Esophagus mucosa (tissue), 1 donor: ENCODE measurements at places on chromosomes 2 and 18.

DNA sequence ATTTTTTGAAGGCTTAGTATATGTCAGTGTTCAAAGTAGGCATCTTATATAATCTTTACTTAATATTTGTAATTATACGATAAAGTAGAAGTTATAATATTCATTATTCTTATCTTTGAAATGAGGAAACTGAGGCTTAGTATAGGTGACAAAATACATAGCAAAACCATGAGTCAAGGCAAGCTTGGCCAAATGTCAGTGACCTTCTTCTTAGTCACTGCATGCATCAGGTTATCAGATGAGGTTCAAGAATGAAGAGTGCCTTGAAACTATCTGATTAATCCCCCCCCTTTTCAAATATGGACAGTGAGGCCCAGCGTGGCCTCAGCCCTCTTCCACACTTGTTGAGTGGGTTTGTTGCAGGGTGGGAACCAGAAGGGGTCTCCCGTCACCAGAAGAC, 59.3 kb downstream of the PMAIP1 start:
- no peak for ATAC-seq

GRCh38 chr2:227480528-227480927, 8.6 kb downstream of the AGFG1 start:
- ATAC-seq, result no peak

GRCh38 chr2:237181844-237182243, 96.2 kb downstream of the COPS8 start:
- no peak for ATAC-seq

- ATAC-seq, result no peak
Observed at GRCh38 chr18:32324181-32324580, 134.3 kb downstream of the MEP1B start.

GRCh38 chr2:8694737-8695136, 12.9 kb downstream of the ID2 start:
- ATAC-seq, result no peak

- ATAC-seq, result no peak
Observed at GRCh38 chr2:16179701-16180416, 239.5 kb downstream of the MYCN start.

DNA sequence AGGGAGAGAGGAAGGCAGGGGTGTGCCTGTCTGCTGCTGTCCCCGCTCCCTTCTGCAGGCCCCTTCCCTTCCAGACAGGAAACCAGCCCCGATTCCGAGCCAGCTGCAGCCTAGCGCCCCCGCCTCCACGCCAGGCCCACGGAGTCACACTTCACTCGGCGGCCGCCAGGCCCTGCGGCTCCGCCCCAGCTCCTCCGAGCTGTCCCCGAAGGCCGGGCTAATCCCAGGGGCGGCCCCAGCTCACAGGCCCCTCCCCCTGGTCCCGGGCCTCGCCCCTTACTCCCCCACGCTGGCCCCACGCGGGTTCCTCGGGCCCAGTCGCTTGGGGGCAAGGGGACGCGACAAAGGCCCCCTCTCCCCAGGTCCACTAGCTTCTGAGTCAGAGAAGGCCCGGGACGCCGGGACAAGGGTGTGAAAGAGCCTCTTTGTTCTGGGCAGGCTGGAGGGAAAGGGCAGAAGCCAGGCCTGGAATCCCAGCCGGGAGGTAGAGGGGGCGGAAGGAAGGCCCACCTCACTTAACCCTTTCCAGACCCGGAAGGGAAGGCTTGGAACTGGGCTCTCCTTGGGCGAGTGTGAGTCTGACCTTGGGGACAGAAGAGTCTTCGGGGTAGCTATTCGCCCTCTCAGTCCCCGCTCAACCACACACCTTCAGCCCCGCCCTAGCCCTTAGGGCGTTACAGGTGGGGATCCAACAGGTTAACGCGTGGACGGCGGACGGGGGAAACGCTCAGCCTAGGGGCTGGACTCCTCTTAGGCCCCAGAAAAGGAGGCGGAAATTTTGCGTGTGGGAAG, 1.2 kb downstream of the RTKN start:
- peak; percentile 87 for ATAC-seq

GRCh38 chr2:134858245-134858644, 19.8 kb downstream of the ACMSD start:
- no peak for ATAC-seq

GRCh38 chr2:53087874-53088461, 679.6 kb upstream of the CHAC2 start:
- ATAC-seq, result no peak

DNA sequence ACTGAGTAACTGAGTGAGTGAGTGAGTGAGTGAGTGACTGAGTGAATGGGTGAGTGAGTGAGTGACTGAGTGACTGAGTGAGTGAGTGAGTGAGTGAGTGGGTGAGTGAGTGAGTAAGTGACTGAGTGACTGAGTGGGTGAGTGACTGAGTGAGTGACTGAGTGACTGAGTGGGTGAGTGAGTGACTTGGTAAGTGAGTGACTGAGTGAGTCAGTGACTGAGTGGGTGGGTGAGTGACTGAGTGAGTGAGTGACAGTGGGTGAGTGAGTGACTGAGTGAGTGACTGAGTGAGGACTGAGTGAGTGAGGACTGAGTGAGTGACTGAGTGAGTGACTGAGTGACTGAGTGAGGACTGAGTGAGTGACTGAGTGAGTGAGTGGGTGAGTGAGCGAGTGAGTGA, 13.9 kb downstream of the MAL start:
- ATAC-seq, result no peak
